ENCODE measurements at places on chromosomes 7 and 10.

GRCh38 chr10:124735491-124736286 lies 8.5 kb downstream of the FAM53B start:
- DNase-seq, result no peak

DNA sequence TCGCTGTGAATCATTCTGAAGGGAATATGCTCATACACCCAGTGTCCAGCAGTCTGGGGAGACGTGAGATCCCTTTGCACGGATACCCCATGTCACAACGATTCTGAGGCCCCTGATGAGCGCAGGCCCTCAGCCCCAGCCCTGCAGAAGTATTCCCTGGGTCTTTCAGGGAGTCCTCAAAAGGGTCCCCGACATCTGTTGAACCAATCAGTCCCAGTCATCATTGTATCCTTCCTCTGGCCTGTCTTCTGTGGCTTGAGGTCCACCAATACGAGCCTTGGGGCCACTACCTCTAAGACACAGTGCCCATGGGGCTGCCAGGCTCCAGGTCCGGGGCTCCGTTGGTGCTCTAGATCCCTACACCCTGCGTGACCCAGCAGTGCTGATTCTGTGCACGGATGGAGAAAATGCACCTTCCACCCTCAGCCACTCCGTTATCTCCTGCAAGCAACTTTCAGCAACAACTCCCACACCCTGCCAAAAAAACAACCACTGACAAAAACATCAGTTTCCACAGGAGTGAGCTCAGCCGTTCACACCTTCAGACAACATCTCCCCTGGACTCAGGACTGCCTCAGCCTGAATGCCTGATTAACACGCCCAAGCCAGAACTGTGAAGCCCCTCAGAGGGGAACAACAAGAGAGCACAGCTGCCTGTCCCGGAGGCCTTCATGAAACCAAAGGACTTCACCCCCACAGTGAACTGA lies 46.9 kb upstream of the KDM7A start:
- no peak for DNase-seq

DNA sequence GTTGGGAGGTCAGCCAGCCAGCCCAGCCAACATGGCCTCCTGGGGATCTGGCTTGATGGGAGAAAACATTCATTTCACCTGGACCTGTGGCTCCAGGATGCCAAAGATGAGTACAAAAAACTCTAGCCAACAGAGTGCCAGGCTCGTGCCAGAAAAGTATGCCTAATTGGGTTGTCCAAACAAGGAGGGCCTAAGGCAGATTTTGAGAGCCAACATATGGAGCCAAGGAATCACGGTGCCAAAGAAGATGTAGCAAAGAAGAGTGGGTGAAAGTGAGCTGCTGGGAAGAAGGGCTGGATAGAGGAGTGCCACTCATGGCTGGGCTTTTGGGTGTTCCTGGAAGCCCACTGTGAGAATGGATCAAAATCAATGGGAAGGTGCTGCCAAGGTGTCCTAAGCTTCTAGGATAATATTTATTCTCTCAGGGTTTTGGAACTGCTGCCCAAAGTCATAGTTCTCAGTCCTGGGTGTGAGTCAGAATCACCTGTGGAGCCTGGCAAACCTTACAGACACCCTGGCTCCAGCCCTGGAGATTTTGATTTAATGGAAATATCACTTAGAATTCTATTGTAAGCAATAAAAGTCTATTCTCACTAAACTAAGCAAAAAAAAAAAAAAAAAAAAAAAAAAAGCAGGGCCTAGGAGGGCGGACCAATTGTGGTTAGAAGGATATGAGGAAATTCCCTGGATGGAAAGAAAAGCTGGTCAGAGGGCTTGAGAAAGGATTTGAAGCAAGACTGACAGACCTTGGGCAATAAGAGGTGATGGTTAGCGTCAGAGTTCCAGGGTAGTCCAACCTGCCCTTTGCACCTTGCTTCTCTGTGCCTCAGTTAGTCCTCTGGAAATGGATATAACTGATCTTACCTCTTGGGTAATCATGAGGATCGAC lies 182.2 kb upstream of the PRR15 start:
- no peak for DNase-seq

- no peak for DNase-seq
These were observed 114.0 kb downstream of the ATE1 start for GRCh38 chr10:121813857-121814256.

DNA sequence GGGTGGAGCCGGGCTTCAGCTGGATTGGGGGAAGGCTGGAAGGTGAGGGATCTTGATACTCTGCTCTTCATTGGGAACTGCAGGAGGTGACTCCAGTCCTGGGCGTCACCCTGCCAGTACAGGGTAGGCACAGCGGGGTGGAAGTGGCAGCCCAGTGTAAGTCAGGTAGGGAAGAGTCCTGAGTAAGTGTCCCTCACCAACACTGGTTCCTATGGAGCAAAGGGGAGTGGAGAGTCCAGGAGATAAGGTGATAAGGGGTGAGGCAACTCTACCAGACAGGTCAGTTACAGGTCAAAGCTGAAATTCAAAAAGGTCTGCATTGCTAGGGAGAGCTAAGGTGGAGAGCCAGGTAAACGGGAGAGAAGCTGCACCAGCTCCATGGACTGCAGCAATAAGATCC lies 145.6 kb upstream of the NFE2L3 start:
- DNase-seq, result no peak

DNA sequence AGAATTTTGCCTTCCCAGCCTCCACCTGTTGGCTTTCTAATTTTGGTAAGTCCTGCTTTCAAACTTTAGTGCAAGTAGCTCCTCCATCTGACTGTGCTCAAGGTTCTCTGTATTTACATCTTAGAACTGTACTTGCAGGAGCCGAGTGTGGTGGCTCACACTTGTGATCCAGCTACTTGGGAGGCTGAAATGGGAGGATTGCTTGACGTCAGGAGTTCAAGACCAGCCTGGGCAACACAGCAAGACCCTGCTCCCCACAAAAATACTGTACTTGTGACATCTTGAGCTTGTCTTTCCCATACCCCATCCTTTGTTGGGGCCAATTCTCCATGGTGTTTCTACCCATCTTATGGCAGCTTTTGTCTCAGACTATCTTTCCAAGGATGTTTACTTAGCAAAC lies 4.7 kb upstream of the VDAC2 start:
- no peak for DNase-seq

GRCh38 chr7:132709971-132710567 lies 133.8 kb upstream of the PLXNA4 start:
- DNase-seq, result no peak

- DNase-seq, result peak; percentile 85
These were observed 27.7 kb downstream of the BTBD16 start for GRCh38 chr10:122298598-122299301.

DNA sequence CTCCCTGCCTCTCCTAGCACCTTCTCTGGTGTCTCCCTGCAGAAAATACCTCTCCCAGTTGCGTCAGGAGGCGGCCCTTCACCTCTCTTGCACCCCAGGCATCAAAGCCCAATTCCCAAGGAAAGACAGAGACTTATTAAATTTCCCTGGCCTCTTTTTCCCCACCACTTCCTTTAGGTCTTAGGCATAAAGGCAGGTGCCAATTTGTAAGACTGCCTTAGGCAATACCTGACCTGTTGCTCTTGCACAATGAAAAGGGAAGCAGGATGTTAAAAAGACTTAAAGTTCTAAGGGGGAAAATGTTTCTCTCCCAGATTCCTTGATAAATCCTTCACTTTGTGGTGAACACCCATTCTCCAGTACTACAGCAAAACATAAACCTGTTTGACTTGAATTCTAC lies 186.7 kb downstream of the SLC25A13 start:
- no peak for DNase-seq

DNA sequence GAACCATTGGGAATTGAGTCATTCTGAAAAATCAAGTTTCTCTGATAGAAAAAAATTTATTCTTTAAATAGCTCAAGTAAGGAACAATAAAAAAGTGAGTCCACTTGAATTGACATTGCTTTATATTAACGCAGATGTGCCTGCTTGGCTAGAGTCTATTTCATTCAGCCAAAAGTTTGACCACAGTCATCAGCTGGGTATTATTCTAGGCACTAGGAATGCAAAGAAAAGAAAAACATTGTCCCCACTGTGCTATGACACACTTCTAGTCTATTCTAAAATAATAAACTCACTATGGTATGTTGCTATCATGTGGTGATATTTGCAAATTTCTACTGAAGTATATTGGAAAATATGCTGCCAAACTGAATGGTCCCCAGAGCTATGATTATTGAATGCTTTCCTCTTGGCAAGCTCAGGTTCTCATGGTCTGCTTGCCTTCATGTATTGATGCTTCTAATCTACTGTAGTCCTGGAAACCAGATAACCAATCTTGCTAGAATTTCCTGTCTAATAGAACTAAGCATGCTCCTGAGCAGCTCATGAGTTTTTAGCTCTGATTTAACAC lies 8.3 kb downstream of the SFRP4 start:
- DNase-seq, result no peak
